ENCODE measurements at places on chromosomes 13 and 19.

- DNase-seq = no peak
Measured at GRCh38 chr19:8576273-8576993, 809 bp downstream of the MYO1F start.

GRCh38 chr19:8021374-8021773, 15.9 kb upstream of the ELAVL1 start:
- no peak for DNase-seq

DNA sequence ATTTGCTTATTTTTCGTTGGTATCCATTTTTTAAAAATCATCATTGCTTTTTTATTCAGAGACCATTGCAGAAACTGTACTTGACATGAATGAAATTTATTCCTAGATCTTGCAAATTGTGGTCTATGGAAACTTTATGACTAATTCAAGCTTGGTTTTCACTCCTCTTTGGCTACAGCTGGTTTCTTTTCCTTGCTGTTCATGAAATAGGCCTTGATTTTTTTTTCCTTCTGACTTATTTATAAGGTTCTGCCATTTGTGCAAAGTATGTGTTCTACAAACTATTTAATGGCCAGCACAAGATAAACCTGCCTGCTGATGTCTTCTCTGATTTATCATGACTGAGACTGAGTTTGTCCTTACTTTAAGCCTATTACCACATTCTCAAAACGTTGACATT, 764.0 kb upstream of the SLITRK5 start:
- no peak for DNase-seq

DNA sequence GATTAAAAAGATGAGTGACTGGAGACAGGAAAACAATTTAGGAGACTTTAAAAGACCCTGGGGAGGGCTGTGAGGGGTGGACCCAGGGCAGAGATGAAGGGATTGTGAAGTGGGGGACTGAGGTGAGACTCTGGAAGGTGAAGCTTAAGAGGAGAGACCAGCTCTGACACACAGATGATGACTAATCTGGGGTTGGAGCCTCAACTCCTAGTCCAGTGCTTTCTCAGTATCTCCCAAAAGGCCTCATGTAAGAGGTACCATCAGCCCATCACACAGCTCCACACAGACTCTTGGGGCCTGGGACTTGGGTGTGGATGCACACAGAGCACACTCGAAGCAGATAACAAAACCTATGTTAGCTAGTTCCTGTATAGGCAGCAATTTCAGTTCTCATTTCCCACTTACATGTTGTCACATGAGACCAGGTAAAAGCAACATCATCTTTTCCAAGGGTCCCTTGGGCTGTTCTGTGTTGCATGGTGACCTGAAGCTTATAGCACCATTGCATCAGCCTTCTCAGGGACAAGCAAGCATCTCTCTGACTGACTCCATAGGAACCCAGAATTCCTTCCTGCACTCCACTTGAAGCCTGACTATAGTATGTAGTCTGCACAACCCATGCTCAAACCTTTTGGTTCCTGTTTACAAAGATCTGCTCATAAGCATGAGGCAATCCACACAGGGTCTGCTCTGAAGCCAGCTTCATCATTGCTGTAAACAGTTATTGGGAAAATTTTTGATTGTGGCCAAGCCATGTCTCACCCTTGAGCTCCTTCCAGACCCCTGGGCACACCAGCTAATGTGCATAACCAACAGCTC, 88.6 kb upstream of the MYCBP2 start:
- DNase-seq = peak; percentile 38

GRCh38 chr19:592101-592500, 2.4 kb downstream of the HCN2 start:
- DNase-seq = no peak

DNA sequence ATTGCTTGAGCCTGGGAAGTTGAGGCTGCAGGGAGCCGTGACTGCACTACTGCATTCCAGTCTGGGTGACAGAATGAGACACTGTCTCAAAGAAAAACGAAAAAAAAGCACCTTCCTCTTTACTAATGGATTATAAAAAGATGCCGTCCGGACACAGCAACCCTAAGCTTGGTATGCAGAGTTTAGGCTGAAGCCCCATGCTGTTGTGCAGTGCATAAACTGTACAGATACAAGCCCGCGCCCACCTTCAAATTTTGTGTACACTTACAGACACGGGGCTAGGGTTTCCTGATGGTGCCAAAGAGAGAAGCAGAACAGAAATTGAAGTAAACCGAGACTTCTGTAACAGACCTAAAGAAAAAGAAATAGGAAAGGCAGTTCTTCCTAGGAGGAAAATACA, 9.0 kb downstream of the LPAR6 start:
- DNase-seq = no peak

GRCh38 chr13:80476953-80477352, 136.0 kb upstream of the SPRY2 start:
- DNase-seq = no peak

- no peak for DNase-seq
Measured at GRCh38 chr13:112881656-112882554, 87.1 kb upstream of the MCF2L start.

GRCh38 chr19:46218160-46218559, 11.4 kb upstream of the IGFL1 start:
- no peak for DNase-seq

DNA sequence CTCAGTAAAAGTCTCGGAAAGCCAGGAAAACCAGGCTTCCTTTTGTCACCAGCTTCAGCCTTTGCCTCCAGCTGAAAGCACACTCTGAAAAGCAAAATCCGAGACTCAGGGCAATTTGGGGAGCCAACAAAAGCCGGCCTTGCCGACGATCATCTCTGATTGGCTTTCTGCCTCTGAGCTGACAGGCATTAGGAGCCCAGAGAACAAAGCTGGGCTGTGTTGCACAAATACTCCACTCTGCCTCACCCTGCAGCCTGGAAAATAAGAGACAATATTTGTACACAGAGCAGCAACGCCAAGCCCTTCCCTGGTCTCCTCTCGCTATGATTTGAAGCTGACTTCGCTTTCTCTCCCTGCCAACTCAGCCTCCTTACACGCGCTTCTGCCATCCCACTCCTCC, 46.9 kb downstream of the CACNA1A start:
- no peak for DNase-seq

DNA sequence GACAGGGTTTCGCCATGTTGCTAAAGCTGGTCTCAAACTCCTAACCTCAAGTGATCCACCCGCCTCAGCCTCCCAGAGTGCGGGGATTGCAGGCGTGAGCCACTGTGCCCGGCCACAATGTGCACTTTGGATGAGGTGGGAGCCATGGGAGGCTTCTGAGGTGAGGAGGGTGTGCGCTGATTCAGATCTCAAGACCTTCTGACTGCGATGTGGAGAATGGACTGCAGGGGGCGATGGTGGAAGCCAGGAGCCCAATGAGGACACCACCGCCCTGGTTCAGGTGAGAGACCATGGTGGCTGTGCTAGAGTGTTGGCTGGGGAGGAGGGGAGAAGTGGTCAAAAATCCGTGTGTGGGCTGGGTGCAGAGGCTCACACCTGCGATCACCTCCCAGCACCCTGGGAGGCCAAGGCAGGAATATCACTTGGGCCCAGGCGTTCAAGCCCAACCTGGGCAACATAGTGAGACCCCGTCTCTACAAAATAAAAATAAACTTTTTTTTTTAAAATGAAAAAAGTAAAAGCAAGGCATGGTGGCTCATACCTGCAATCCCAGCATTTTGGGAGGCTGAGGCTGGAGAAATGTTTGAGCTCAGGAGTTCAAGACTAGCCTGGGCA, 5.6 kb downstream of the INAFM1 start:
- DNase-seq = no peak
